Ascending aorta (tissue), 2 donors: ENCODE measurements at places on chromosomes 6 and 20. TPM values are rescaled to one million over a fixed set of nuclear protein-coding genes. Genes with fewer than 3 reads are reported as not detected.

- DNase-seq: peak; percentile 16
Observed at GRCh38 chr20:32116079-32116521, 6.6 kb downstream of the TM9SF4 start.

DNA sequence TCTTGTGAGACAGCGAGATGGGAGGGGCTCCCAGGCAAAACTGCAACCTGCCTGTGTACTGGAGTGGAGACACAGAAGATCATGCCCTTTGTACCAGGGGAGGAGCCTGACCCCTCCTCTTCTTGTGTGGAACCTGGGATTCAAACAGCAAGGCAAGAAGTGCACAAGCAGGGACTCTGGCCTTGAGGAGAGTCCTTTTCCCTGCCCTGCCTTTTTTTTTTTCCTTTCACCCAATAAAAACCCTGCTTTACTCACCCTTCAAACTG lies 251.8 kb upstream of the OPRM1 start:
- no peak for DNase-seq

The NFATC2 gene
- 7.9 TPM for total RNA-seq

The CDH4 gene
- not detected for total RNA-seq

The NMBR gene
- not detected for total RNA-seq
